WTC11 (cell line): ENCODE measurements at places on chromosomes 3 and 15. TPM values are rescaled to one million over a fixed set of nuclear protein-coding genes. Genes with fewer than 3 reads are reported as not detected.
A peak's percentile ranks its signal among the peaks of the same experiment; 100 is the strongest.

DNA sequence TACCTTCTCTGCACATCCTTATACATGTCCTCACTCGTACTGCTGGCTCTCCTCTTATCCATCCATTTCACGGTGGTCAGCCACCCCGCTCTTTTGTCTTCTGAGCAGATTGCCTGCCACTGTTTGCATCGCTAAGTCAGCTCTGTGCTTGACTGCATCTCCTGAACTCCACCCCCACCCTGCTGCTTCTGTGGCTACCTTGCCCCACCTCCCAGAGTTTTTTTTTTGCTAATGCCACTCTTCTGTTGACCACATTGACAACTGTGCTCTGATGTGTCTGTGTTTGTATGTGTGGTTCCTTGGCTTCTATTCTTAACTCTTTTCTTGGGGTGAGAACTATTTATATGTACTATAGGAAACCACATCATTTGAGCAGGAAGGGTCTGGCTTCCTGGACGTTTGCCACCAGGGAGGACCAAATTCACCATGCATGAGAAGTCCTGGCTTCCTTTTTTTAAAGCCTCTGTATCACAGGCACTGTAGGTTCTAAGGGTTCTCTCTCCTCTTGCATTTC lies 12.8 kb upstream of the MTMR10 start:
- peak; percentile 34 for DNase-seq

DNA sequence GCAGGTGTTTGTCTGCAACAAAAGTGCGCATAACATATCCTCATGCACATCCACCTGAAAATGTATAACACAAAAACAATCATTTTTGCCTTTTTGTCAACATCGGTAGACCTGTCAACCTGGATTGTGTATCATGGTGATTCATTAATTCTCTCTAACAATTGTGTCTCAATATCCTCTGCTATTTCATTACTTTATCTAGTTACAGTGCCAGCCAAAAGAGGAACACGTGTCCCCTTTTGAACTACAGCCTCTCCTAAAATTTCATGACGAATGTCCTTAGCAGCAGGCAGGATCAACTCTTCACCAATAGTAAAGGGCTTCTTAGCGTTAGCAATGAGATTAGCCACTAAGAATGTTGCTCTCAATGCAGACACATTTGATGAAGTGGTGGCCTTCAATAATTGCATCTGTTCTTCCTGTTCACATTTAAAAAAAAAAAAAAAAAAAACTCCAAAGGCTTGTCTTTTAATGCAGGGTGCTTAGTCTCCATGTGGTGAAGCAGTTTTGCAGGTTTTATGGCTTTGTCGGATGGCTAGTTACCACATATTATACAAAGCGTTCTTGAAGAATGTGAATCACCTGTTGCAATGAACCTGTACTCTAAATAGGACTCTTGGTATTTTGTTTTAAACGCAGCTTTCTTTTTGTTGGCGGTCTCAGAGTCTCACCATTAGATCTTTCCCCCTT lies 45.7 kb upstream of the MCTP2 start:
- no peak for DNase-seq

DNA sequence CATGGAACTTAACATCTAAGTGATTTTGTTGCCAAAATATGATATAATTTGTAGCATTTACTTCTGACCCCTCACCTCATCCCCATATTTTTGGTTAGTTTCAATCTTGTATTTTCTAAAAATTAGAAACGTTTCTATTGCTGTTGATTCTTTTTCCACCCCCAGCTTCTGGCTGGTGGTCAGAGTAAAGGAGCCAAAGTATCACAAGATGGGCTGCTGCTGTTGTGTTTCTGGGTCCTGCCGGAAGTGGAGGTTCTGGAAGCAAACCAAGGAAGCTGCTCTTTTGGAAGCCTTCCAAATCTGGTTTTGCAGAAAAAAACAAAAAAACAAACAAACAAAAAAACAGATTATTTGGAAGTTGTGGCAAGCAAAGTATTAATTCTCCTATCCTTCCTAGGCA lies 221.1 kb upstream of the P2RY1 start:
- DNase-seq = no peak

DNA sequence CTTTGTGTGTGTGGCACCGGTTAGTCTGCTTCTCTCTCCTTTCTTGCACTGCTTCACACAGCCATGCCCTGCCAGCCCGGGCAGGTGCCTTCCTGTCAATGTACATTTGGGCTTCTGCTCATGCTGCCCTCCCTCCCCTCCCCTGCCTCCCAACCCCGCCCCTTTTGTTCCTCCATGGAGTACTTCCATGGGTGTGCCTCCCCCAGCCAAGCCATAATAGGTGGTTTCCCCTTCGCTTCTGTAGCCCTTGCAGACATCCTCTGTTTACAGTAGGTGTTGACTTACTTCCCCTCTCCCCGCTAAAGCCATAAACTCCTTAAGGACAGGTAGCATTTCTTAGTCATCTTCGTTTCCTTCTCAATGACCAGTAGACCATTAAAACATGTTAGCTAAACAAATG lies 31.8 kb upstream of the CRTC3 start:
- no peak for DNase-seq

GRCh38 chr3:94132777-94133176 lies 69.9 kb downstream of the NSUN3 start:
- no peak for DNase-seq

DNA sequence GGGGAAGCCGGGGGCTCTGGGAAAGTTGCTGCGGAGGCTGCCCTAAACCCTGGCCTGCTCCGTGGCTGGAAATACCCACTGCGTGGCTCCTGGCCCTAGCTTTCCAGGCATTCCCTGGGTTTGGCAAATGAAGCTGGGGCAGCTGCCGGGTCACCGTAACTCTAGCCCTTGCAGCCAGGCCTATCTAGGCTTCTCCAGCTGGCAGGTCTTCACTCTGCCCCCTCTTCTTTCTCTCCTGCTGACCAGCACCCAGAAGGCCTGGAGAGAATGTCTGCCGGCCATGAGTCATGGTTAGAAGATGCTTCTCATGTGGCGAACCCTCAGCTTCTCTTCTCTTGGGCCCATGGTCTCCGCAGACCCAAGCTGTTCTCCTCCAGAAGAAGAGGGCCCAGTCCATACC lies 5.6 kb upstream of the DLL4 start:
- no peak for DNase-seq

DNA sequence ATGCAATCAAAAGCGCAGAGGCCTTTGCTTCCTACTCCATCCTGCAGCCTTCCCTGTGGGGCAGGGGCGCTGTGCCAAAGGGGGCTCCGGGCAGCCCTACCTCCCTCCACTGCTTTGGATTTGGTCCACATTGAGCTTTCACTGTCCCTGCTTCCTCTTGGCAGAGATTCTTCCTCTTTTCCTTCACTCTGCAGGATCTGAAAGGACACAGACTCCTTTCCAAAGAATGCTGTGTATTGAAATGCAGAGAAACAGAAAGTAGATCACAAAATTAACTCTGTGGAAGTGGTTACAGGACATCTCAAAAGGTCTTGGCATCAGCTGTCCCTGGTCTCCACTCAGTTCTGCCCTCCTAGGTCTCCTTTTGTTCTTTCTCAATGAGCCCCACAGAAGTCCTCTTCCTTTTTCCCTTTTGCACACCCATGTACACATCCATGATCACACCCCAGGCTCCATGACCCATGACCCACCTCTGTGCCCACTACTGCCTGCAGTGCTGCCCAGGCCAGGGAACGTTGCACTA lies 64.1 kb downstream of the CCR1 start:
- no peak for DNase-seq

GRCh38 chr3:177484206-177484605 lies 286.9 kb upstream of the TBL1XR1 start:
- no peak for DNase-seq

DNA sequence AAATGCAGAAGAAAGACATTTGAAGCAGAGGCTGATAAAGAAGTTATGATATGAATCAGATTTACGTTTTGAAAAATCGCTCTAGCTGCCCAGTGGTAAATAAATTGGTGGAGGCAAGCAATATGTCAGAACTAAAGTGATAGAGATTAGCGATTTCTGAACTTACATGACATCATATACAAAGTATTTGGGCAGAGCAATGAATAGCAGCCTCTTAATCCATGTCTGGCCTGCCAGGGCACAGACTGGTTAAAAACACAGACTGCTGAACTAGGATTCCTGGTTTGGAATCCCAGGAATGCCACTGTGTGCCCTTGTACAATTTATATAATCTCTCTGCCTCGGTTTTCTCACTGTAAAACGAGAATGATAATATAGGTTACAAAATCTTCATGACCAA lies 243.1 kb upstream of the SETMAR start:
- no peak for DNase-seq

GRCh38 chr3:45145223-45145622 lies 955 bp downstream of the CDCP1 start:
- DNase-seq = no peak

DNA sequence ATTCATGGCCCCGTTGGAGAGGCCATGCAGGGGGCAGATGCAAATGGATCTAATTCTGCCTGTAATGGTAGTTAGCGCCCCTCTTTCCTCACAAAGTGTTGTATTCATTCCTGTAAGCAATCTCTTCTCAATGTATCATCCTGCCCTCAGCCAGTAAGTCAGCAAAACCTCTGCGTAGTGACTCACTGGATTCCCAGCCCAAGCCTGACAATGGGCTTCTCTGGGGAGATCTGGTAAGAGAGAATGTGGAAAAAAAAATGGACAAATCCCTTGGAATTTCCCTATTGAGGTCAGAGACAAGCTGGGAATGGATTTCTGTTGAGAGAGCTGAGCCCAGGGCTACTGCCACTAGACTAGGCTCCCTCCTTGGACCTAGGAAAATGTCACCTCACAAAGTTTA lies 25.4 kb downstream of the ADPGK start:
- no peak for DNase-seq

DNA sequence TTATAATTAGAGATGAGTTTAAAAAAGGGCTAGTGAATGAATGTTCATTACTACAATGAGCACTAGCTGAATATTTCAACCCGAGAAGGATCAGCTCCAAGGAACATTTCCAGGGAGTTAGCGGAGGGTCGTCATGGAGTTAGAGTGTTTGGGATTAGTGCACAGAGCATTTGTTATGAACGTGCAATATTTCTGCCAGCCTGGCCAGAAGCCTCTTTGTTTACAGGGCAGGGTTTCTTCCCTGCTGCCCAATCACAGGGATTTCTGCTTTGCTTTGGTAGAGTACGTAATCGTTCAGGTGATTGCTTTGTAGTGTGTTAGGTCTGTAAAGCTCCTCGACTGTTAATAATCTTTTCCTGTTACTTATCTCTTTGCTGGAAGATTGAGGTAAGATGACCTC lies 5.9 kb downstream of the CGNL1 start:
- DNase-seq = no peak

GRCh38 chr15:97930230-97930629 lies 30.3 kb upstream of the ARRDC4 start:
- DNase-seq = no peak

CLDN18 gene
- 0.13 to 0.23 TPM (median 0.16 TPM) in 3 replicates for total RNA-seq

SORD gene
- 46.2 to 48.9 TPM (median 46.4 TPM) in 3 replicates for total RNA-seq

U2SURP gene
- 111 to 133 TPM (median 117 TPM) in 3 replicates for total RNA-seq

PTX3 gene
- total RNA-seq = 0.59 to 0.76 TPM (median 0.73 TPM) in 3 replicates

TMEM40 gene
- 0.17 TPM in 1 of 3 replicates, not detected in the others for total RNA-seq

DISP2 gene
- 1.0 to 3.5 TPM (median 1.9 TPM) in 3 replicates for total RNA-seq

KIF15 gene
- total RNA-seq = 18.4 to 23.7 TPM (median 21.1 TPM) in 3 replicates

TMEM45A gene
- 6.6 to 16.0 TPM (median 15.1 TPM) in 3 replicates for total RNA-seq

USF3 gene
- total RNA-seq = 14.8 to 16.4 TPM (median 15.9 TPM) in 3 replicates
